ENCODE measurements at places on chromosomes 2 and 18.

DNA sequence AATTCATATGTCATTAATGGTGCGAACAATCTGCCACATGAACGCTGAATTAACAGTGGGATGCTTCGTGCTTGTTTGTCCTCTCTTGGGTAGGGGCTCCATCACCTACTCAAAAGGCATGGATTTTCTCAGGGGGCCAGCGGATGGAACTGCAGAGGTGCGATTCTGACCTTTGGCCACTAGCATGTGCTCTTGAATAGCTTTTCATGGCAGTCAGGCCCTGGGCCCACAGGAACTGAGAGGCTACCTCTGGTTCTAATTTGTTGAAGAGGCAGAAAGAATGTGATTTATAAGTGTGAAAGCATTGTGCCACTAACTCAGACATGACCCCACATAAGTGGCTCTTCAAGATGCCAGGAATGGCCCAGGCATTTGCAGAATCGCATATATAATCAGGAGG lies 283.2 kb downstream of the INSIG2 start:
- no peaks in the 10 kb centered on the region for H3K4me1 ChIP-seq
- H3K36me3 ChIP-seq: no peaks in the 10 kb centered on the region
- H3K4me3 ChIP-seq: no peak overlapping the region
- no peak for DNase-seq
- H3K27ac ChIP-seq: no peak overlapping the region
- no peaks in the 10 kb centered on the region for H3K27me3 ChIP-seq

- no peak for DNase-seq
- H3K4me3 ChIP-seq: no peak overlapping the region
- H3K27me3 ChIP-seq: no peaks in the 10 kb centered on the region
- peaks cover 85% of the 10 kb centered on the region for H3K36me3 ChIP-seq
- no peak overlapping the region for H3K27ac ChIP-seq
- no peaks in the 10 kb centered on the region for H3K4me1 ChIP-seq
Observed at GRCh38 chr2:216431531-216431856, 19.2 kb downstream of the SMARCAL1 start.

- H3K27me3 ChIP-seq: no peaks in the 10 kb centered on the region
- peaks cover 4% of the 10 kb centered on the region for H3K36me3 ChIP-seq
- no peak overlapping the region for H3K27ac ChIP-seq
- DNase-seq: peak; percentile 43
- peaks cover 9% of the 10 kb centered on the region for H3K4me1 ChIP-seq
Observed at GRCh38 chr2:25250331-25251070, 82.1 kb upstream of the POMC start.

DNA sequence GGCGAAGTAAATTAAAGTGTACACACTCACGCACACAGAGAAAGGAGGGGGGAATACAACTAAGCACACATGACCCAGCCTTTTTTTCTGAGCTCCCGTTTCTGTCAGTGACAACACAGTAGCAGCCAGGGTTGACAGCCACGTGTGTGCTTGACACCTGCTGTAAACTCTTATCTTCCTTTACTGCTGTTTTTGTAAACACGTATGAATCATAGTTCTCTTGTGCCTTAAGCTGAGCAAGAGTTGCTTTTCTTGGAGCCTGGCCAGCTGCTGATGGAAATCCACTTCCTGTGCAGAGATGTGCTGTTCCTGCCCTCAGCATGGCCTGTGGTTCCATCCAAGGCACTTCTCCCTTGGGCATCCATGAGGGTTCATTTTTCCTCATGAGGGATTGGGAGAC lies 561.9 kb downstream of the GALR1 start:
- no peak for DNase-seq
- H3K4me1 ChIP-seq: no peaks in the 10 kb centered on the region
- H3K27me3 ChIP-seq: no peaks in the 10 kb centered on the region
- no peak overlapping the region for H3K27ac ChIP-seq

GRCh38 chr18:46320928-46321711 lies 216.9 kb downstream of the HAUS1 start:
- no peaks in the 10 kb centered on the region for H3K36me3 ChIP-seq
- peaks cover 8% of the 10 kb centered on the region for H3K4me1 ChIP-seq
- no peak overlapping the region for H3K27ac ChIP-seq
- no peaks in the 10 kb centered on the region for H3K27me3 ChIP-seq

DNA sequence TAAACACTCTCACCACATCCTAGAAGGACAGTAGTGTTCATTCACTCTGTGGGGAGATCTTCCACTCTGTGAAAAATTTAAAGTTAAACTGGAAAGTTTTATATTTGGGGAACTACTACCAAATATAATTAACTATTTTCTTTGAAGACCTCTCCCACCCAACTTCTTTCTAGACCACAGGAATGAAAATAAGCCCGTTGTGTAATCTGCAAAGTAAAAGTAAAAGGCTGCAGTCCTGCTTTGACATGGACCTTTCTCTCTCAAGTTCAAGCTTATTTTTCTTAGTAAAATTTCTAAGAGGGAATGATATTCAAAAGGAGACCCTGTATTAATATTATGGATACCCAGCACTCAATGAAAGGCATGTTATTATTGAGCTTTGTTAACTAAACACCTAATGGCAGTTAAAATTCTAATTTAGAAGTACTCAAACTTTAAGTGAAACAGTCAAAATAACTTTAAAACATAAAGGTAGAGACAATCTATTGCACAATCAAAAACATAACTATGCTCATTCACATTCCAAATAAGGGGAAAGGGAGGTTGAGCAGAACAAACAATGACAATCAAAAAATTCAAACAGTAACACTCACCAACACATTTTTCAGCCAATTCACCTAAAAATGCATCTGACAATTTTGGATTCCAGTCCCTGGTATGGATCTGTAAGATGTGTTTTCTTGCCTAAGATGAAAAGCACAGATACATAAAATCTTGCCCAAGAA lies 98.5 kb downstream of the ATAD2B start:
- no peak overlapping the region for H3K4me3 ChIP-seq
- H3K27ac ChIP-seq: peak overlapping the region; percentile 10
- DNase-seq: no peak
- peaks cover 8% of the 10 kb centered on the region for H3K36me3 ChIP-seq

DNA sequence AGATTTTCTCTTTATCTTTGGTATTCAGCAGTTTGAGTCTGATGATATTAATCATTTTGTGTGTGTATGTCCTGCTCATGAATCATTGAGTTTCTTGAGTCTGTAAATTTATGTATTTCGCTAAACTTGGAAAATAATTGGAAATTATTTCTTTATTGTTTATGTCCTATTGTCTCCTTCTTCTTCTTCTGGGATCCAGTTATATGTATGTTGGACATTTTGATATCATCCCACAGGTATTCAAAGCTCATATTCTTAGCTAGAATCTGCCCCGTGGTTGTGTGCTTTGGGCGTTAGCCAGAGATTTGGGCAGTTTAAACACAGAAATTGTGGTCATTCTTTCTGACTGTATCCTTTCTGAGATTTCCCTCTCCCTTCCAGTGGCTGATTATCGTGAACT lies 243.0 kb upstream of the SPRED2 start:
- H3K4me1 ChIP-seq: no peaks in the 10 kb centered on the region
- H3K36me3 ChIP-seq: no peaks in the 10 kb centered on the region
- no peak overlapping the region for H3K27ac ChIP-seq

GRCh38 chr2:696463-696862 lies 19.3 kb upstream of the TMEM18 start:
- peak; percentile 89 for DNase-seq
- peak overlapping the region; percentile 8 for H3K27ac ChIP-seq
- no peak overlapping the region for H3K4me3 ChIP-seq
- H3K4me1 ChIP-seq: peaks cover 18% of the 10 kb centered on the region
- H3K27me3 ChIP-seq: no peaks in the 10 kb centered on the region

DNA sequence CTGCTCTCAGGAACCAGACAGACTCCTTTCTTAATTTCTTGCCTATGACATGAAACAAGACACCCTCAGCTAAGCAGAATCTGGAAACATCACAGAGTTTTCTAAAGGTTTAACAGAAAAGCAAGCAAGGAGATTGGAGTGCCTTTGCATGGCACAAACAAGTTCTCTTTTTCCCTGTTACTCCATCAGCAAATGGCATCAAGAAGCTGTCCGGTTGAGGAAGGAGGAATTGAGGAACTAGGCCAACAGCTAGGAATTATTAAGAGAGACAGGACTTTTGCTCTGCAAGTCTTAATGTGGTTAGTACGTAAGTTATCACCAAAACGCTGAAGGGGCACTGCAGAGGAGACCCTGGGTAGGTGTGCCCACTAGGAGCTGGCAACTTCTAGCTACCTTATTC lies 53.2 kb downstream of the NEB start:
- no peak overlapping the region for H3K27ac ChIP-seq
- no peaks in the 10 kb centered on the region for H3K27me3 ChIP-seq
- no peaks in the 10 kb centered on the region for H3K36me3 ChIP-seq
- H3K4me3 ChIP-seq: no peak overlapping the region
- no peak for DNase-seq
- no peaks in the 10 kb centered on the region for H3K4me1 ChIP-seq

- H3K4me1 ChIP-seq: no peaks in the 10 kb centered on the region
- H3K4me3 ChIP-seq: no peak overlapping the region
Observed at GRCh38 chr2:220123751-220124150, 496.3 kb downstream of the SLC4A3 start.

DNA sequence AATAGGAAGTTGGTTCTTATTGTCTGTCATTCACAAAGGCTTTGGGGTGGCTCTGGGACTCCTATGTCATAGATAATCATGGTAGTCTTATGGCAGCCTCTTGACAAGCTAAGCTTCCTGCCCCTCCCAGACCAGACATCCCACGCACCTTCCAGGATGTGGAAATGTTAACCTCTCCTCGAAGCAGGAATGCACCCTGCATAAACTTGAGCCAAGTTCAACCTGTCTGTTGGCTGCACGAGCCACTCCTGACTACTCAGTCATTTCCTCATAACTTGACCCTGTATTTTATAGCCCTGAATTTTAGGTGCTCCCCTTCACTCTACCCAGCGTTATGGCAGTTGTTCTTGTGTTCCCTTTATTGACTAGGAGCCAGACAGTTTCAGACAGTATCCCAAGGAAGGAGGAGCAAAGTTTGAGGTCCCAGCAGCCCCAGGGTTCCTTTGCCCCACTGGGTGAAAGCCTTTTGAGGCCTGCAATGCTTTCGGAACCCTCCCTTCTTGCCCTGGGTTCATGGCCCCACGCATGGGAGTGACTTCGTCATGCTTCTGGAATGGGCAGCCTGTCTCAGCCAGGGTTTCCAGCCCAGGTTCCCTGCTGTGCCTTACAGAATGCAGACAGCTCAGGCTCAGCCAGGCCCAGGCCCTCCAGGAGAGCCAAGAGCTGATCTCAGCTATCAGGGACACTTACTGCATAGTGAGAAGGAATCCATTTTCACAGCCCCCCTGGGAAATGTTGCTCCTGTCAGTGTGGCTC lies 15.6 kb upstream of the INO80C start:
- no peak overlapping the region for H3K27ac ChIP-seq
- DNase-seq: no peak
- H3K4me1 ChIP-seq: peaks cover 12% of the 10 kb centered on the region
- no peak overlapping the region for H3K4me3 ChIP-seq

DNA sequence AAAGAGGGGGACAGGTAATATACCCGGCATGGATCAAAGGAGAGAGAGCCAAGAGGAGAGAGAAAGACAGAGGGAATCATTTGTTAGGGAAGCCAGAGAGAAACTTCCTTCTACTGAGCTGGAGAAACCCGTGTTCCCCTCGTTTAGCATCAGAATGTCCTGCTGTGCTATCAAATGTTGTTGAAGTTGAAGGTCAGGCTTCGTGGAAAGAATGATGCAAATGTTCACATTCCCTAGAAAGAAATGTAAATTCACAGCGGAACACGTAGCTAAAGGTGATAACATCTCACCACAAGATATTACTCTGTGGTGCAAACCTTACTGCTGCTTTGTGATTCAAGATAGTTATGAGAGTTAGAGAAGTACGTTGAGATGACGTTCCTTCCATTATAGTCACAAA lies 258.1 kb downstream of the LNPK start:
- no peak for DNase-seq
- no peak overlapping the region for H3K4me3 ChIP-seq
- no peaks in the 10 kb centered on the region for H3K4me1 ChIP-seq
- no peak overlapping the region for H3K27ac ChIP-seq
- no peaks in the 10 kb centered on the region for H3K36me3 ChIP-seq

DNA sequence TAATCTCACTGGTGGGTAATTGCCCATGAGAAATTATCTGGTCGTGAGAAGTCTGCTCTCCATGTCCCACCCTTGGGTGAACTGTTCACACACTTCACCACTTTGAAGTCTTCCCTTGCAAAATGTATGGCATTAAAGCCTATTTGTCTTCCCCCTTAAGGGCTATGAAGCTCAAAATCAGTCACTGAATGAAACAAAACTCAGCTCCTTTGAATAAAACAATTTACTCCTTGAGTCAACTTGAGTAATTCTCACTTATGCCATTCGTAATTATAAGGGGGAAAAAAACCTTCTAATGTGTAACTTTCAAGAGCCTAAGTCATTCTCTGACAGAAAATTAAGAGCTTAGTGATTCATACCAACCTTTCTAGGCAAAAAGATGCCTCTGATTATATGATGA lies 48.8 kb upstream of the REL start:
- no peak overlapping the region for H3K4me3 ChIP-seq
- DNase-seq: no peak
- H3K4me1 ChIP-seq: peaks cover 38% of the 10 kb centered on the region
- no peaks in the 10 kb centered on the region for H3K27me3 ChIP-seq

- no peak overlapping the region for H3K4me3 ChIP-seq
- H3K27ac ChIP-seq: no peak overlapping the region
- no peaks in the 10 kb centered on the region for H3K27me3 ChIP-seq
- no peaks in the 10 kb centered on the region for H3K36me3 ChIP-seq
- H3K4me1 ChIP-seq: no peaks in the 10 kb centered on the region
- DNase-seq: no peak
Observed at GRCh38 chr2:20381457-20381856, 30.8 kb upstream of the PUM2 start.

DNA sequence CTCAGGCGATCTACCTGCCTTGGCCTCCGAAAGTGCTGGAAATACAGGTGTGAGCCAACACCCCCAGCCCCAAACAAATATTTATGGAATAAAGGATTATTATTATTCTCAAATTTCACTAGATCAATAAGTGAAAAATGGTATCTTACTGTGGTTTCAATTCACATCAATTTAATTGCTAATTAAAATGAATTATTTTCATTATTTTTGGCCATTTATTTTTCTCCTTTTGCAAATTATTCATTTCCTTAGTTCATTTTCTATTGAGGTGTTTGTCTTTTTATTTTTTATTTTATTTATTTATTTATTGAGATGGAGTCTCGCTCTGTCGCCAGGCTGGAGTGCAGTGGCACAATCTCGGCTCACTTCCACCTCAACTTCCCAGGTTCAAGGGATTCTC lies 11.9 kb upstream of the HS6ST1 start:
- H3K27me3 ChIP-seq: no peaks in the 10 kb centered on the region
- DNase-seq: no peak
- no peak overlapping the region for H3K4me3 ChIP-seq
- H3K27ac ChIP-seq: no peak overlapping the region

DNA sequence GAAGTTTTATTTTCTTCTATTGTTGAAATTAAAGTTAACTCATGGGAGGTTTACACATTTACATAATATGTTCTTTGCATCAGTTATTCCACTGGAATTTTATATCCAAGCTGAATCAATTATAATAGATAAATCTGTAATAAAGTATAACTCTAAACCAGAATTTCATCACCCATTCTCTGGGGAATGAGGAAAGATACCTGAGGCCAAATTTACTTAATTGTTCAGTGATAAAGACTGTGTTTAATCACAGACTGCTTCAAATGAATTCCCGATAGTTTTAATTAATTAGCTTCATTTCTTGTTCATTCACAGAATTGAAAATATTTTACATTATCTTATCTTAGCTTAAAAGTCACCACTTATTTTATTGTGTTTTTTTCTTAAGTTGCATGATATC lies 562.5 kb downstream of the ERBB4 start:
- no peak for DNase-seq
- H3K4me1 ChIP-seq: no peaks in the 10 kb centered on the region
- H3K4me3 ChIP-seq: no peak overlapping the region
- no peak overlapping the region for H3K27ac ChIP-seq
- no peaks in the 10 kb centered on the region for H3K27me3 ChIP-seq

All from B cell (primary cell).